H7 (cell line): ENCODE measurements at places on chromosomes 2 and 18. TPM values are rescaled to one million over a fixed set of nuclear protein-coding genes. Genes with fewer than 3 reads are reported as not detected.

Gene DSC3
- total RNA-seq: 0.73 and 1.2 TPM in 2 replicates

Gene GULP1
- total RNA-seq: 49.4 and 63.8 TPM in 2 replicates

Gene WDR54
- total RNA-seq: 38.0 and 55.5 TPM in 2 replicates

Gene REG1B
- total RNA-seq: not detected in 2 replicates

Gene MYO5B
- total RNA-seq: 2.7 and 3.7 TPM in 2 replicates

Gene NEB
- 0.14 and 1.00 TPM in 2 replicates for total RNA-seq

Gene B3GNT7
- 52.9 and 70.4 TPM in 2 replicates for total RNA-seq

Gene TSPYL6
- not detected in 2 replicates for total RNA-seq

DNA sequence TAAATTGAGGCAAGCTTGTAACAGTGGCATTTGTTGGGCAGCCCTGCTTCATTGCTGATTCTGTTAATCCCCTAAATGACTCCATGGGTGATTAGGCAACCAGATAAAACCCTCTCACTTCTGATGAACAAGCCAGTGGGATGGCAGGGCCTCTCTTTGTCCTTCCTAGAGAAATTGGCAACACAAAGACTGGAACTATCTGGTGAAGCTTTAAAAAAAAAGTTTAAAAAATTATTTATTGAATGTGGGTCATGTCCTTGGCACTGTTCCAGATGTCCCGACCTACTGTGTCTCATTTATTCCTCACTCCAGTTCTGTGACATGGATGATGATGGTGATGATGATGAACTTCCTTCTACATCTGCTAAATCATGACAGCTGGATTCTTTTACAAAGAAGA, 30.8 kb downstream of the NRP2 start:
- peak; percentile 24 for DNase-seq

DNA sequence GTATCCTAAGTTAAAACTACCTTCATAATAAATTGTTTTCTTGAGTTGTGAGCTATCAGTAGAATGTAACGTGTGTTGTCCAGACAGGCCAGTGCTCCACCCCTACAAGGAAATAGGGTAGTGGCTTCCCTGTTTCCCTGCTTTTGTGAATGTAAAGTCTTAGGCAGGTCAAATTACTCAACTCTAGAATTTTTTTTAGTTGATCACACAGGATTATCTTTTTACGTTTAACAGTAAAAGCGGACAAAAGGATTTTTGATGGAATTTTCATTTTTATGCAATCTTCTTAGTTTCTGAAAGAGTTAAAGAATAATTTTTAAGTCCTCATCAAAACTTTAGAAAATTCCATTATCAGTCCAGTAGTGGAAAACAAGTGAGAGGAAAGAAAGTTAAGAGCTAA, 38.2 kb downstream of the GPD2 start:
- no peak for DNase-seq

DNA sequence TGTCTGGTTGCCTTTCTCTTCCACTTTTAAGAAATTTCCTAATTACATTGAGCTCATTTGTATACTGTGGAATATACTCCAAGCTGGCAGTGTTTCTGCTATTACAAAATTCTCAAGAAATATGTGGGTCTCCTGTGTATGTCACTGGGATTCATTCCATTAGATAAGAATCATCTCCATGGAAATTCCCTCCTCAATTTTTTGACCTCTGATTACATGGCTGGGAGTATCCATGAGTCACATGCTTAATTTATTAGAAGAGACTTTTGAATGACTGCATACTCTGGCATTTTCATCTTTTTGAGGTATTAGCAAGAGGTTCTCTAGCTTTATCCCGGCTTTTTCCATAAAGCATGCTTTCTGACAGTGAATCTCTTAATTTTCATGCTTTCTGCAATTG, 665.5 kb upstream of the CNTNAP5 start:
- no peak for DNase-seq

- DNase-seq: no peak
Observed at GRCh38 chr2:105640246-105640645, 104.5 kb upstream of the NCK2 start.

GRCh38 chr18:69230204-69230603, 170.5 kb upstream of the DOK6 start:
- DNase-seq: peak; percentile 2

DNA sequence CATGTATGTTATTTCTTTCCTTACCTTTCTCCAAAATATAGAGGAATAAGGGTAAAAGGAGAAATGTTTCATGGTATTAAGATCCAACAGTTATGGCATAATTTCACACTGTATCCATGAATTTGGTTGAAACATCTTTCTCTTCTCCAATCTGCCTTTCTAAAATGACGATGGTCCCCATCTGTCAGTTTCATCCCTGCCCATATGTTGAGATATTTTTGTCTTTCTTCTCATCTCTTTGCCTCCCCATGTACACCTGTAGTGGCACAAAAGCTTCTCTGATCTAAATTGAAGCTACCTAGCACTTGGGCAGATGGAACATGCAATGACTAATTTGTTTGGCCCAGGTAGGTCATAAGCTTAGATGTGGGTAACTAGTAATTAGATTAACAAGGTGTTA, 90.7 kb upstream of the LRRTM1 start:
- no peak for DNase-seq

DNA sequence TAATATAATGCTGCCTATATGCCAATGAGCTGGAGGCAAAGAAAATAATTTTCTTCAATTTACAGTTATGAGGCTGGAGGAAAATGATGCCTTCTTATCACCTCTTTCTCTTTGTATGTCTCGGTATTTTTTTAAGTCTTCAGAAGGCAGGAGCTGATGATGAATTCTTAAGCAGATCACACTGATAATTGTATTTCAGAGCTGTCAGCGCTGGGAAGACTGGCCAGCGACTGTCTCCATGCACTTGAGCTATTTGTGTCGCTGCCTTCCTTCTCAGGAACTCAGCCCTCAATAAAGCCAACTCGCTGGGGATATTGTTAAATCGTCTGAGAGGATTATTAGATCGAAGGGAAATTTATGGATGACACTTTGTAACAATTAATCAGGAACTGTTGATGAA, 40.3 kb downstream of the PTGR3 start:
- no peak for DNase-seq

- peak; percentile 29 for DNase-seq
Observed at GRCh38 chr2:55519938-55520885, 694 bp downstream of the CFAP36 start.

- no peak for DNase-seq
Observed at GRCh38 chr2:85628658-85629057, 12.7 kb downstream of the USP39 start.

GRCh38 chr2:64975232-64975821, 13.9 kb upstream of the SLC1A4 start:
- no peak for DNase-seq

DNA sequence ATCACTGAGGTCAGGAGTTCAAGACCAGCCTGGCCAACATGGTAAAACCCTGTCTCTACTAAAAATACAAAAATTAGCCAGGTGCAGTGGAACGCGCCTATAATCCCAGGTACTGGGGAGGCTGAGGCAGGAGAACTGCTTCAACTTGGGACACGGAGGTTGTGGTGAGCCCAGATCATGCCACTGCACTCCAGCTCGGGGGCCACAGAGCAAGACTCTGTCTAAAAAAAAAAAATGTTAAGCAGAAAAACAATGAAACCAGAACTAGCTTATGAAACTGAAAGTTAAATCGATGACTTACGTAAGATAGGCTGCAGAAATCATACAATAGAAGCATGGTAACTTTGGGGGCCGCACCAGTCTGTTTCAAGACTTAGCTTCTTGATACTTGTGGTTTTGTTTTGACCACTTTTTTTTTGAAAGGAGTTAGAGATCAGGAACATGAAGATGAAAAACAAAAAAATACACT, 6.2 kb upstream of the GPR155 start:
- DNase-seq: no peak

- no peak for DNase-seq
Observed at GRCh38 chr18:63878925-63879324, 8.6 kb upstream of the SERPINB2 start.

GRCh38 chr2:147141930-147142329, 702.9 kb upstream of the ACVR2A start:
- peak; percentile 9 for DNase-seq

GRCh38 chr2:224442071-224442967, 40.4 kb upstream of the FAM124B start:
- DNase-seq: peak; percentile 30

GRCh38 chr2:16166327-16166981, 226.1 kb downstream of the MYCN start:
- DNase-seq: peak; percentile 54

- DNase-seq: peak; percentile 97
Observed at GRCh38 chr2:217899231-217900009, 103.4 kb downstream of the TNS1 start.

DNA sequence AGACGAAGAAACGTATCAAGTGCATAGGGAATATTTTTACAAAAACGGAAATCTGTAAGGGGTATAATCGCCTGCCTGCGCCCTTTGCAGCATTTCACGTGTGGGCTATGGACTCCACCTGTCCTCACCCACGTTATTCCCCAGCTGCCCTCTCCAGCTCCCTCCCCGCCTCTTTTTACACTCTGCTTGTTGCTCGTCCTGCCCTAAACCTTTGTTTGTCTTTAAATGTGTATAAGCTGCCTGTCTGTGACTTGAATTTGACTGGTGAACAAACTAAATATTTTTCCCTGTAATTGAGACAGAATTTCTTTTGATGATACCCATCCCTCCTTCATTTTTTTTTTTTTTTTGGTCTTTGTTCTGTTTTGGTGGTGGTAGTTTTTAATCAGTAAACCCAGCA, 169.4 kb upstream of the SIX3 start:
- no peak for DNase-seq

GRCh38 chr18:63981719-63982118, 11.8 kb downstream of the SERPINB8 start:
- no peak for DNase-seq
